ENCODE measurements at places on chromosomes 6 and 20.

GRCh38 chr6:110332281-110332680, 25.9 kb downstream of the METTL24 start:
- DNase-seq = no peak

- no peak for DNase-seq
Measured at GRCh38 chr20:58945965-58946631, 35.0 kb upstream of the NELFCD start.

- DNase-seq = no peak
Measured at GRCh38 chr6:6865611-6866010, 242.2 kb upstream of the RREB1 start.

DNA sequence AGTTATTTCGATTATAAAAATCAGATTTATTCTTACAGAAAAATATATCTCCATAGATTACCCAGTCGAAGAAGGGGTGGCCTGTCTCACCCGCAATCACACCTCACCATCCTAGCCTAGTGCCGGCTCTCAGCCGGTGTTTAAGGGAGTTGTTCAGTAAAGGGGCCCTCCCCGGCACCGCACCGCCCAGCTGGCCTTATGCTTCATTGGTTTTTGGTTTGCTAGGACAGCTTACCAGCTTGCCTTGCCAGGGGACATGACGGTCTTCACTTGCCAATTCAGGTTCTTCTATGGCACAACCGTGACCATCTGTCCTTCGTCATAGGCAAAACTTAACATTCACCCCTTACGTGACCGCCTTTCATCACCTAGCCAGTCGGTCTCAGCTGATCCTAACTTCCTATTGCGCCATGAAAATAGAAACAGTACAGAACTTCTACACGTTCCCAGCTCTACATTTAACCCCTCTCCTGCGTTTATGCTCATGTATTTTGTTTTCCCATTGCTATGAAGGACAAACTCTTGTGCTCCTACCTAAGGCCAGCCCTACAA, 44.7 kb upstream of the SLC22A16 start:
- DNase-seq = peak; percentile 2

DNA sequence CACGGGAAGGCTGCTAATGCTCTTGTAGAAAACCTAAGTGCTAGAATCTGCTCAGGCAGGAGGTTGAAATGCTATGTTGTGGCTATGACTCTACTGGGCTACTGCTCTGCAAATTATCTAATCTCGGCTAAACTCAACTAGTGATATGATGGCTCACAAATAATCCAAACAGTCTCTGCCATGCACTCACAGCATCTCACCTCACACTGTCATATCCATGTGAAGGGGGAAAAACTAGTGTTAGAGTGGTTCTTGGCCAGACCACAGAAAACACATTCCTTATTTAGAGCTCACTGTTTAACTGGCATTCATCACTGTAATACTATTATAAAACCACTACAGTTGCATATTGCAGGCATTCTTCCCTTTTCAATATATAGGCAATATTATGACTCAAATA, 81.8 kb upstream of the DST start:
- no peak for DNase-seq

- no peak for DNase-seq
Measured at GRCh38 chr6:100366419-100366818, 98.3 kb downstream of the SIM1 start.

GRCh38 chr6:89853068-89853467, 23.4 kb downstream of the CASP8AP2 start:
- no peak for DNase-seq

GRCh38 chr20:14312001-14312400, 25.4 kb downstream of the FLRT3 start:
- DNase-seq = no peak

DNA sequence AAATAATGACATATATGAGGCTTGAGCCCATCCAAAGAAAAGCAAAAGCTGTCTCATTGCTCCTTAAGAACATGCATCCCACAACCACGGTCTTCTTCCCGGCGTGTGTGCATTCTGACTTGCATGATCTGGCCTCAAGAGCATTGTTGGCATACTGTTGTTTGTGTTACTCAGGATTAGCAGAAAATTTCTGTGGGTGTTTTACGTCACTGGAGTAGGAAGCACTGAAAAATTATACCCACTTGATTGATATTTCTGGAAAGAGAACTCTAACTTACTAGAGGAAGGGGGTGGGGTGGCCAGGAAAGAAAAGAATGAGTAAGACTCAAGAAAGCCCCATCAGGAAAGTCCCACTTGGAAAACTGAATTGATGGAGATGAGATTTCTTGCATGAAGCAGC, 326.2 kb upstream of the PRDM1 start:
- no peak for DNase-seq
